Endothelial cell of coronary artery (primary cell): ENCODE measurements at places on chromosomes 6 and 20. TPM values are rescaled to one million over a fixed set of nuclear protein-coding genes. Genes with fewer than 3 reads are reported as not detected.

The SYCP2 gene
- 0.19 and 0.27 TPM in 2 replicates for total RNA-seq

The FAM83C gene
- not detected in 2 replicates for total RNA-seq

The LPA gene
- total RNA-seq: not detected in 2 replicates

The C6orf141 gene
- total RNA-seq: 11.3 and 13.1 TPM in 2 replicates

The VSX1 gene
- total RNA-seq: not detected in 2 replicates

The KCTD20 gene
- 60.0 and 74.5 TPM in 2 replicates for total RNA-seq

The TMEM30A gene
- 254 and 309 TPM in 2 replicates for total RNA-seq

The CST2 gene
- total RNA-seq: not detected in 2 replicates

The FAM8A1 gene
- 7.6 and 11.5 TPM in 2 replicates for total RNA-seq

The MEP1A gene
- total RNA-seq: not detected in 2 replicates

The PTP4A1 gene
- total RNA-seq: 34.8 and 38.8 TPM in 2 replicates

The NQO2 gene
- total RNA-seq: 11.7 and 13.9 TPM in 2 replicates
